ENCODE measurements at places on chromosomes 11 and 22.

DNA sequence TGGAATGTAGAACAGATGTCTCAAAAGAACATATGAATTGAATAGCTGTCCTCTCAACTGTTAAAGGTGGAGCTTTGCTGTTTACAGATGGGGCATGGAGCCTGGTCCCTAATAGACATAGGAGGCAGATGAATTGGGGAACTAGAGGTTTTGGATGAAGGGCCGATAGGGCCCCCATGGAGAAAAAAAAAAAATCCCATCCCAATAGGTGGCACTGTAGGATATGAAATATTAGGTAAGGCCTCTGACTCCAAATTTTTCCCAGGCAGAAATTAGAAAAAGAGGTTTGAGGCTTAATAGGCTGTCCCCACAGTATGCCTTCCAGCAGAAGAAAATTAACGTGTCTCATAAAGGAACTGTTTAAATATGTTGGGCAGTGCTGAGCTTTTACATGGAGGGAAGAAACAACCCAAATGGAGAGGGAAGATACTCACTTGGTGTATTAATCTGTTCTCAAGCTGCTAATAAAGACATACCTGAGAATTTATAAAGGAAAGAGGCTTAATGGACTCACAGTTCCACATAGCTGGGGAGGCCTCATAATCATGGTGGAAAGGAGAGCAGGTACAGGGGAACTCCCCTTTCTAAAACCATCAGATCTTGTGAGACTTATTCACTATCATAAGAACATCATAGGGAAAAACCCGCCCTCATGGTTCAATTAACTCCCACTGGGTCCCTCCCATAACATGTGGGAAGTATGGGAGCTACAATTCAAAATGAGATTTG, 30.1 kb upstream of the TMEM45B start:
- ATAC-seq, result no peak

GRCh38 chr22:36374603-36375024, 13.2 kb downstream of the MYH9 start:
- peak; percentile 4 for ATAC-seq

GRCh38 chr11:84671325-84671999, 955.7 kb downstream of the DLG2 start:
- ATAC-seq, result no peak

GRCh38 chr11:34754171-34754823, 133.4 kb downstream of the EHF start:
- ATAC-seq, result no peak

DNA sequence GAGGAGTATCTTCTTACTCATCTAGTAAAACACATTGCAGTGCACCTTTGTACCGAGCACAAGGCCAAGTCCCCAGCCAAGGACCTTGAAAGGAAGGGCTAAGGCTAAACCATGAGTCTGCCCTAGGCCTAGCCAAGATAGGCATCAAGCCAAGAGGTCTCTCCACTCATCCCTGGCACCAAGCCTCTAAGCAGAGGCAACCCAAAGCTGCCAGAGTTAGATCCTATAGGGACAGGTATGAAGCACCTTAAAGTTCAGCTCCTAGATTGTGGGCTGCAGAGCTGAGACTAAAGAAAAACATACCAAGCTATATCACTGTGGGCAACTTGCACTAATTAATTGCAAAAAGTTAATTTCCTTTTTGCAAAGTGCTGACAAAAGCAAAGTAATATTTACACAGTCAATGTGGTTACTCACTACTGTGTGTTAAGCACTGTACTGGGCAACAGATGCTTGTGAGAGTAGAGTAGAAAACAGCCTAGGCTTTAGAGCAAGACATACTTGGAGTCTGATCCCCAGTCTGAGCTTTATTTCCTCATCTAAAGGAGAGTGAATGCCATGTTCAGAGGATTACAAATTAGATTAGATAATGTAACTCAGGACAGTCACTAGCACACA, 7.2 kb downstream of the COA4 start:
- peak; percentile 4 for ATAC-seq

DNA sequence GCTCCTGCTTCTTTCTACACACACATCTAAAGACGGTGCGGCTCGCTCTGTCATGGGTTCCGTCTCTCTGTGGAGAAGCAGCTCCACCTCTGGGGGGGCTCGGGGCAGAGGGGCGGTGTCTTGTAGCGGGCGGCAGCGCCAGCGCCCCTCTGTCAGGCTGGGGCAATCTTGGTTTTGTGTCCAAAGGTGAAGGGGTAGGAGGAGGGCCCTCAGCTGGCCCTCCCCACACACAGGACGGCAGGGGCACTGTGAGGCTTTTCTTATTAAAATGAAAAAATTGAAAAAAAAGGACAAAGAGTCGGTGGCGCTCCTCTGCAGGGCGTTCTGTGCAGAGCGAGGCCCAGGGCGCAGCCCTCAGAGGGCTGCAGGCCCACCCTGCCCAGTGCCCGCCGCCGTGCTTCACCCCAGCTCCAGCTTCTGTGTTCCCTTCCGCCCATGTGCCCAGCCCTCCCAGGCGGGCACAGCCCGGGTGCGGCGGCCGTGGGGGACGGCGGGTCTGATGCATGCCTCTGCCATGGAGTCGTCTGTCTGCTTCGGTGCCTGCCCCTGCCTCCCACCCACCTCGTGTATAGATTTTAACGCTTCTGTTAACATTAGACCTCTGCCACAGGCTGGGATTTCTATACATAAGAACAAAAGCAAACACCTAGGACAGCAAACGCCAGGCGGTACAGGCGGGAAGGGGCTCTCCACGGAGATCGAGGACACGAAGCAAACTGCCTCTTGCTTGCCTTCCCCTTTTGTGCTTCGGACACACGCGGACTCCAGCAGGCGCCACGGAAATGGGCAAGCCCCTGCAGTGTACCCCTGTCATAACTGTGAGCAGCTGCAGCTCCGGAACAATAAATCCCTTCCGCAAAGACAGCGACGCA, 24.5 kb downstream of the MOB2 start:
- ATAC-seq, result no peak

DNA sequence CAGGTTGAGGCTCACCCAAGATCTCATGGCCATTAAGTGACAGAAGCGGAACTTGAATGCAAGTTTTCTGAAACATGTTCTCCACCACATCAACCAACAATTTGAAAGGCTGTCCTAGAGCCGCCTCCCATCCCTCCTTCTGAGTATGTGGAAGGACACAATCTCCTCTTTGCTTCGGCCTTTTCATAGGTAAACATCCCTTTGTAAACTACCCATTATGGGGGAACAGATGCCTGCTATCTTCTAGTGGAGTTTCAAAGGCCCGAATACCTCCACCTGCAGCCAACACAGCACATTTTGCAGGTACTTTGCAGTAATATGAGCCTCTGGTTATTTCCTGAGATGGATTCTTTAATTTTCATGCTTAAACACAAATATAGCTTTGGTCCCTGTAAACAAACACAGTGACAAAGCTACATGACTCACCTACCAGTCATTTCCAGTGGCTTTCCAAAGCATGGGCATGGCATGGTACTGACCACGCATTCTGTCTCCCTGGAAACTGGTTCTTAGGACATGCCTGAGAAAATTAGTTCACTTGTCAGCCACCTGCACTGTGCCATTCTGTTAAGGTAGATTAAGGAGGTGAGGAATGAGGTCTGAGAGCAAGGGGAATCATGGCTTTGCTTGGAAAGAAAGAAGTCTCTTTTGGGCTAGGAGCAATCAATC, 60.2 kb downstream of the EHF start:
- no peak for ATAC-seq

DNA sequence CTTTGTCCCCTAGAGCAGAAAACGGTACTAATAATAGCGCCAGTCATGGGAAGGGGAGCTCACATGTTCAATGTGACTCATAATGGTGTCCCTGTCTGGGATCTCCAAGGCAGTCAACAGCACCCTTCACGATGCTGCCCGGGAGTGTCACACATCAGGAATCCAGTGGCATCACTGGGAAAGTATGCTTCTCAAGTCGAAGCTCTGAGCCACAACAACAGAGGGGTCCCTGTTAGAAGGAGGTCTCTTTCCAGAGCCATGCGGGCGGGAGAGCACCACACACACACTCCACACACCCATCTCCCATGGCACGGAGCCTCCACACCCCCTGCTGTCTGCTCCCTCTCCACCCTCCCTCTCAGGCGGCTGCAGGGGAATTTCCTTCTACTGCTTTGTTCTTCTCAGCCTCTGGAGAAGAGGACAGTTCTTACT, 119.7 kb downstream of the ETS1 start:
- peak; percentile 91 for ATAC-seq

GRCh38 chr11:6855971-6856541, 6.8 kb upstream of the OR10A2 start:
- no peak for ATAC-seq

DNA sequence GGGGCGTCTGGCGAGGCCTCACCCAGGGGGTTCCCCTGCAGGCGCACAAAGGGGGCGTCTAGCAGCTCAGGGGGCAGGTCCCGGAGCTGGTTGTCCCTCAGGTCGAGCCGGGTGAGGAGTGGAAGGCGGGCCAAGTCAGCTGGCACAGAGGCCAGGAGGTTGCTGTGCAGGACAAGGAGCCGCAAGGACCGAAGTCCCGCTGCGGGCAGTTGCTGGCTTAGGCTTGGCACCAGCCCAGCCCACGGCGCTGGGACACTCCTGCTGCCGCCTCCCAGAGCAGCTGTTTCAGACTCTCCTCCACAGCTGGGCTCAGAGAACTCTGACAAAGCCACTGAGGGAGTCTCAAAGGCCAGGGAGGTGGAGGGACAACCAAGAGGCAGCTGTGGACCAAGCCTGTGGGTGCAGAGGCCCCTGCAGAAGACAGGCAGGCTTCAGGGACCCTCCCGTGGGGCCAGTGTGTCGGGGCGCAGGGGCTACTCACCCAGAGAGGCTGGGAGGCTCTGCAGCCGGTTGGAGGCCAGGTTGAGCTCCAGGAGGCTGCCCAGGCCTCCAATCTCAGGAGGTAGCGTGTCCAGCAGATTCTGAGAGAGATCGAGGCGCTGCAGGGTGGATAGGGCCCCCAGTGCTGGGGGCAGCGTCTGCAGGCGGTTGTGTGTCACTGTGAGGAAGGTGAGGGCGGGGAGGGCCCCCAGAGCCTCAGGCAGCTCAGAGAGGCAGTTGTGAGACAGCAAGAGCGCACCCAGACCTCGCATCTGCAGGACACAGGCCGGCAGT, 2.2 kb downstream of the PIDD1 start:
- no peak for ATAC-seq

DNA sequence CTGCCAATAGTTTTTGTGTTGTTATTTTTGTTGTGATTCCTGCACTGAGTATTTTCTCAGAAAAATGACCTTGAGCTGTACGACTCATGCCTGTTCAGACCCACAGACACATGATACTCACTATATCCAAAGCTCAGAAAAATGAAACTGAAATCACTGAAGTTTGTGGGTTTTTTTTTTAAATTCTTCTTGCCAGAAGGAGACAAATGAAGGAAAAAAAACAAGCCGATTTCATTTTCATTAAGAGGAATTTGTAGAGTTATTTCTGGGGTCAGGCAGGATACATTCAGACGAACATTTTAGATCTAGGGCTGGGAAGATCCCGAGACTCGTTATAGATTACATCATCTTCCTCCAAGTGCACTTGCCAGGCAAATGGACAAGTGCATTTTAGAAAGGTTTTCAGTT, 60.4 kb downstream of the BMAL1 start:
- ATAC-seq, result peak; percentile 55

GRCh38 chr22:30276039-30276438, 9.4 kb upstream of the OSM start:
- no peak for ATAC-seq

- no peak for ATAC-seq
Observed at GRCh38 chr11:102546427-102546826, 15.9 kb upstream of the MMP7 start.

DNA sequence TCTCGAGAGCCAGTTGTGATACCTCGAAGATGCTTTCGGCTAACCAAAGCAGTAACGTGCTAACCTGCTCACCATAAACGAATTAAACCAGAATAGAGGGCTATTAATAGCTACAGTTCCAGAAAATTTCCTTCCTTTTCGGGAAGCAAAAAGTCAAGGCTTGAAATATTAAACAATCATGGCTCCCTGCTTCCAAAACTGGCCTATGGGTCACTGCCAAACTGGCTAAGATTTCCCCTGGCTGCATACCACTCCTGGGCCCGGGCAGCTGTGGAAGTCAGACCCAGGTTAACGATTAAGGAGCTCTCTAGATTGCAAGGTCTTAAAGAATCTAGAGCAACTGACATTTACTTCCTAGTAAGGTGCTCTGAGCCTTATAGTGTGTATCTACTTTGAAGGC, 1.7 kb downstream of the AMOTL1 start:
- no peak for ATAC-seq

DNA sequence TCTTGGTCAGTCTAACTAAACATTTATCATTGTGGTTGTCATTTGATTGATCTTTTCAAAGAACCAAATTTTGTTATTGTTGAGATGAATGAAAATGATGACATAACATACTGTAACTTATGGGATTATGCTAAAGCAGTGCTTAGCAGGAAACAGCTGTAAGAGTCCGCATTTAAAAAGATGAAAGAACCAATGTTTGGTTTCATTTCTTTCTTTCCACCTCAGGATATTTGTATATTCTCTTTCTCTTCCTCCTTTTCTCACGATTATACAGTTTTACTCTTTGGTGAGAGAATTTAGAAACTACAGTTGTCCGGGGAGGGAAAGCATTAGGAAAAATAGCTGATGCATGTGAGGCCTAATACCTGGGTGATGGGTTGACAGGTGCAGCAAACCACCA, 23.1 kb downstream of the PIH1D2 start:
- ATAC-seq, result no peak

DNA sequence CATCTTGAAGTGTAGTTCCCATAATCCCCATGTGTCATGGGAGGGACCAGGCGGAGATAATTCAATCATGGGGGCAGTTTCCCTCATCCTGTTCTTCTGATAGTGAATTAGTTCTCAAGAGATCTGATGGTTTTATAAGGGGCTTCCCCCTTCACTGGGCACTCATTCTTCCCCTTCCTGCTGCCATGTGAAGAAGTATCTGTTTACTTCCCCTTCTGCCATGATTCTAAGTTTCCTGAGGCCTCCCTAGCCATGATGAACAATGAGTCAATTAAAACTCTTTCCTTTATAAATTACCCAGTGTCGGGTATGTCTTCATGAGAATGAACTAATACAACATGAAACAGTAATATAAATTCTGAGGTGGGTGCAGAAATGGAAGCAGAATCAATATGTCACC, 12.1 kb upstream of the SPTBN2 start:
- ATAC-seq, result no peak

Data from SK-N-SH treated with all-trans-retinoic acid at 6 μM for 48 hours (cell line).